Liver (tissue), 10 donors: ENCODE measurements at places on chromosomes 1 and 21.

DNA sequence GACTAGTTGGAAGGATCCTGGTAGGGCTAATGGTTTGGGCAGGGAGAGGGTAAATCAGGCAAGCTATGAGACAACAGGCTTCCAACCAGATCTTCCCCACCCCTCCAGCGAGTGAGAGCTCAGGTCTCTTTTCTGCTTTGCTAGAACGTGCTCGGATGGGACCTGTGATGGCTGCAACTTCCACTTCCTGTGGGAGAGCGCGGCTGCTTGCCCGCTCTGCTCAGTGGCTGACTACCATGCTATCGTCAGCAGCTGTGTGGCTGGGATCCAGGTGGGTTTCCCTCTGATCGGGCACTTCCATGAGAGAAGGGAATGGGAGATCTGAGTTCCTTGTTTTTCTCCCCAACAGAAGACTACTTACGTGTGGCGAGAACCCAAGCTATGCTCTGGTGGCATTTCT is 14.0 kb upstream of the SARS1 start:
- no peaks in the 10 kb centered on the region for H3K27me3 ChIP-seq
- H3K4me3 ChIP-seq = no peak overlapping the region
- no peak for DNase-seq
- H3K4me1 ChIP-seq = no peaks in the 10 kb centered on the region
- no peak overlapping the region for H3K27ac ChIP-seq
- no peaks in the 10 kb centered on the region for H3K36me3 ChIP-seq

GRCh38 chr21:18298228-18298627 is 53.6 kb downstream of the CHODL start:
- no peaks in the 10 kb centered on the region for H3K27me3 ChIP-seq
- no peak overlapping the region for H3K4me3 ChIP-seq
- DNase-seq = no peak
- H3K4me1 ChIP-seq = no peaks in the 10 kb centered on the region

GRCh38 chr1:178939338-178940067 is 68.6 kb upstream of the ANGPTL1 start:
- H3K27ac ChIP-seq = no peak overlapping the region
- H3K4me3 ChIP-seq = no peak overlapping the region
- H3K36me3 ChIP-seq = no peaks in the 10 kb centered on the region

GRCh38 chr1:98427664-98428063 is 233.9 kb upstream of the SNX7 start:
- no peaks in the 10 kb centered on the region for H3K27me3 ChIP-seq
- DNase-seq = no peak
- H3K4me3 ChIP-seq = no peak overlapping the region
- peaks cover 19% of the 10 kb centered on the region for H3K4me1 ChIP-seq
- H3K27ac ChIP-seq = no peak overlapping the region

GRCh38 chr21:45802425-45802824 is 158.9 kb downstream of the PCBP3 start:
- no peaks in the 10 kb centered on the region for H3K4me1 ChIP-seq
- no peaks in the 10 kb centered on the region for H3K27me3 ChIP-seq
- H3K36me3 ChIP-seq = no peaks in the 10 kb centered on the region
- no peak overlapping the region for H3K4me3 ChIP-seq
- no peak overlapping the region for H3K27ac ChIP-seq
